ENCODE measurements at places on chromosomes 6 and 20.

DNA sequence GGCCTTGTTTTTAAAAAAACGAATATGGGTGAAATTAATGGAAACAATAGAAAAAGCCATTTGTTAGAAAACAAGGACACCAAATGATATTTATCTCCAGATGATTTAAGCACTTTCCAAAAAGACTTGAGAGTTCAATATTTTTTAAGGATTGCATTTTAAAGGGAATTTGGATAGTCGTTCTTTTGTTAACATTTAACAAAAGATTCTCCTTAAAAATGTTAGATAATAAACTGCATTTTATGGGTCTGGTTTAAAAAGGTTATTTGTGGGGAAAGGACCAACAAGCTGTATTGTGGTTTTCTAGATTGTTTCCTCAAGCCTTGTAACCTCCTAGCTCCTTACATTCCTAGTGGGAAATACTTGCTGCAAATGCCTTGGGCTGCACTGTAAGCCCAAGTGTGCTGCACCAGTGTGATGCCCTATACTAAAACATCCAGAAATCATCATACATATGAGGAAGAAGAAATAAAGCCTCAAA, 1.5 kb upstream of the PHIP start:
- DNase-seq, result no peak

- no peak for DNase-seq
Observed at GRCh38 chr6:16746812-16747211, 14.4 kb downstream of the ATXN1 start.

GRCh38 chr6:1800845-1801244, 191.1 kb downstream of the FOXC1 start:
- DNase-seq, result no peak

DNA sequence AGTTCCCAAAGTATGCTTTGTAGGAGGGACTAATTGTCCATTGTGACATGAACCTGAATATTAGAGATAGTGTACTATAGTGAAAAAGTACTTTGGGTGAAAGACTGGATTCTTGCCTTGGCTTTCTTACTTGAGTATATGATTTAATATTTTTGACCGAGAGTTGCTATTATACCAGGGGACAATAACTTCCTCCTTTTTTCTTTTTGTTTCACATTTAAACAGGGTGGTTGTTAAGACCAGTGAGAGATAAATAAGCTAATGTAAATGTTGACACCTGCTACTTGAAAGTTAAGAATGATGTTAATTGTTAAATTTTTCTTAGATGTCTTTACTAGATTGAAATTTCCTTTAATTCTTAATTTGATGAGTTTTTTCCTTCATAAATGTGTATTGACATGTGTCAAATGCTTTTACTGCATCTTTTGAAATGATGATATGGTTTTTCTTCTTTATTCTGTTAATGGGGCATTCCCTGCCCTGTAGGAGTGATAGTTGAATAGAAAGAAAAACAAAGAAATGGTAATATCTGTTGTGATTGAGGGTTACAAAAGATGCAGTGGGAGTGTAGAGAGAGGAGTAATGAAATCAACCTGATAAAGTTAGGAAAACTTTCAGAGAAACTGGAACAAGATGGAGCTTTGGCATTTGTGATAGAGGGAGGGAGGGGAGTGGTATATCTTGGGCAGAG, 48.4 kb downstream of the ZFAND3 start:
- DNase-seq, result no peak

GRCh38 chr20:47175493-47175892, 181.0 kb downstream of the ZMYND8 start:
- DNase-seq, result no peak

DNA sequence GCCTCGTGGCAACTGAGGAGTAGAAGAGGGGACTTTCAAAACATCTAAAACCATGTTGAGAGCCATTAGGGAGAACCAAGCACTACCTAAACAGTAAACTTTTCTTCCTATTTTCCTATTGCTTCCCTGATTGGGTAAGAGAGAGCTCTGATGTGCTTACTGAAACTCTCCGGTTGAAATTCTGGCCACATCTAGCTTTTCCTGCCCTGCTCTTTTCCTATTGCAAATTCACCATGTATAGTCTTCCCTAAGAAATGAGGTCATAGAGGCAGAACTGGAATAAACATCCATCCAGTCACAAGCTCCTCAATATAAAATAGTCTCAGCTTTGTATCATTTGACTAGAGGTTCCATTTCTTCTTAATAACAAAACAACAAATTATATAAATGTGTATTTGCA, 199.5 kb upstream of the CNR1 start:
- no peak for DNase-seq

DNA sequence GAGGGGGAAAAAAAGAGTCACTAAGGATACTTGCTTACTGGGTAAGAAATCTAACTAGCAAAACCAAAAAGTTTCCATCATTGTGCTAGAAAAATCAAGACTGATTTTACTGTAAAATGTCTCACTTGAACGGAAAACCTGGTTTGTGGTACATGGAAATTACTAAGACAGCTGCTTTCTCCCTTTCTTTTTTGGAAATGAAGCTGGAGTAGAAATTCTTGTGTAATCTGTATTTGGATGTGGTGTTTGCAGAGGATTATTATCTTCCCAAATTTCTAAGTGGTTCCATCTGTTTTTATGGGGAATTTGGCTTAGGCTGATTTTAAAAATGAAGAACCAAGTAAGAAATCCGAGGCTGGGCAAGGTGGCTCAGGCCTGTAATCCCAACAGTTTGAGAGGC, 20.4 kb downstream of the EPB41L2 start:
- no peak for DNase-seq
